ENCODE measurements at places on chromosomes 12 and 14.

DNA sequence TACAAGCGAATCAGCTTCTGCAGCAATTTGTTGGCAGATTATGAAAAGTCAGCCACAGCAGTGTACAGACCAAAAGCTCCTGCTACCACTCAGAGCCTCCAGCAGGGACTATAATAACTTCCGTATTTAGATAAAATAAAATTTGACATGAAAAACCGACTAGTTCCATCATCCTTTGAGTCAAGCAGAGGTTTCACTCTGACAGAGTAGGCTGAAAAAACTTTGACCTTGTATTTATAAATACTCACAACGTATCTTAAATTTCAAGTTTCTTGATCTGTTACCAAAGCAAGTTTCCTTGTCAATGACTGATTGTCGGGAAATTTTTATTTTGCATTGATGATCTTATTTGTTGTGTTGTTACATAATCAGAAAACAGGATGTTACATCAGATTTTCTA lies 283.4 kb downstream of the DAD1 start:
- no peak for DNase-seq

DNA sequence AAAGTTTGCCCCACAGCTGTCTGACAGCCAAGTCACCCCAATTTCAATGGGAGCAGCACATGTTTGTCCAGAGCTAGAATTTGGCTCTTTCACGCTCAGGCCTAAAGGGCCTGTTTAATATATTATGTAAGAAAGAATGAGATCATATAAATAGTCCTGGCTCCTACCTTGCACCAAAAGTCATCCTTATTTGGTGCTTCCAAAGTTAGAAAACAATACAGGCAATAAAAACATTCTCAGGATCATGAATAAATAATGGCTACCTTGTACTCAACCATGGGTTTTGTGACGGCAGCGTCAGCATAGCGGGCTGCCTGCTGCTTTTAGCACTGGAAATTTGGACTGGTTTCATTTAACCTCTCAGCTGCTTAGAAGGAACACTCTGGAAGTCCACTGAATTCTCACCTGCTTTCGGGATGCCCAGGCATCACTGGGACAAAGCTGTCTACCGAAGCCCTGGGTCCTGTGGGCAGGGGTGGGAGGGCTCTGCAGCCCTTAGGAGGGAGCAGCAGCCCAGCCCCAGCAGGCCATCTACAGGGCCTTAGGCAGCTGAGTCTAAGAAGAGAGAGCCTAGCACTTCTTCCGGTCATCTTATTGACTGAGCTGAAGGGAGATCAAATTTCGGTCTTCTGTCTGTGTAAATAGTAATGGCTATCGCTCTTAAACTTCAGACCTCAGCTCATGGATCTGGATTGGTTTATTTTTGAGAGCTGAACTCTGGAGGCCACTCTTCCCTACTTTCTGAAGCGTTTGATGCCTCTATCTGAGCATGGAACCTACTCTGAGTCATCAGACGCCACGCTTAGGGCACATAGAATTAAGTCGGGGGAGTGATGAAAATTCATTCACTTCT lies 106.5 kb downstream of the SAMD4A start:
- no peak for DNase-seq

DNA sequence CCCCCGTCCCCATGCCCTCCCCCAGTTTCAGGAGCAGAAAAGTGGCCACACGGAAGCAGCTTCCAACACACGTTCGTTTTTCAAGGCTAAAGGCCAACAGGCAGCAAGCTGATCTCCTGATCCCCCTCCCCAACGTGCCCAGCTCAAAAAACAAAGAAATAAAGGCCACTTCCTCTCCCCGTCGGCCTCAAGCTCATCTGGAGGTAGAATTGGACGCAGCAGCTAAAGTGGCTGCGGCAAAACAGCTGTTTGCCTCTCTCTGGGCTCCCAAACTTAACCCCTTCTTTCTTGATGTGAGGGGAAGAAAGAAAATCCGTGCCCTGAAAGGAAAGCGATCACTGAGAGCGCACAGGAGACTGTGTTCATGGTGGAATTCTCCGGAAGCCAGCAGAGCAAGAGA lies 66.3 kb downstream of the SCARB1 start:
- no peak for DNase-seq

DNA sequence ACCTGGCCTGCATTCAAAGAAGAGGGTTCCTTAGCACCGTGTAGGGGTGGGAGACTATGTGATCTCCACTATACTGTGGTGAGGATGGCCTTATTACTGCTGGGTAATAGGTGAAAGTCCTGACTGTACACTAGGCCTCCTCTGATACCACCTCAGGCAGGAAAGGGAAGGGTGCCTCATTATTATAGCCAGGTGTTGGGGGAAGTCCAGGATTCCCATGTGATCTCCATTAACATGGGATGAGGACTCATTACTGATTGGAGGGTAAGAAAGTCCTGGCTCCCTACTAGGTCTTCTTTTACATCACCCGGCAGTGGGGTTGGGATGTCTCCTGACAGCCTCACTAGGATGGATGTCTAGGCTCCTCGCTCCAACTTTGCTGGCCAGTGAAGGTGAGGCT lies 252.1 kb downstream of the LRIG3 start:
- no peak for DNase-seq

DNA sequence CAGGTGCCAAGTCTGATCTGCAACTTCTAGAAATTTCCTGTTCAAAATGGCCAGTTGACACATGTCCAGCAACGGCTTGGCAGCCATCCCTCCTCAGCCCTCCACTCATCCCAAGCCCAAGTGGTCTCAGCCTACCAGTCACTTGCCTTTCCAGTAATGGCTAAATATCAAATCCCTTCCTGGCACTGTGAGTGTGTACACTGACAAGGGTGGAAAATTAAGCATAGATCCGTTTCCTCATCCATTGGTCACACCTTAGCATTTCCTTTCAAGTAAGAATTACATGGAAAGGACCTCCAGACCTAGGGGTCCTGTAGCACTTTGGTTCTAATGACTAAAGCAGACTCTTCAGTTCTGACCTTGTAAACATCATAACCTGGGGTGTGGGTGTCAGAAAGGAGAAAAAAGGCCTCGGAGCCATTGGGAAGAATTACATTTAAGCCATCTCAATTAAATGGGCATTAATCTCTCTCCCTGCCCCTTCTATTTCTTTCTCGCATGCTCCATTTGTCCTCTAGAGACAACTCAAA lies 15.4 kb downstream of the LLPH start:
- no peak for DNase-seq

- DNase-seq: no peak
These were observed 220.2 kb downstream of the SLC41A2 start for GRCh38 chr12:104737791-104738301.

Measured in hippocampal formation (tissue), 2 donors.